Stimulated activated CD4-positive, alpha-beta T cell treated with anti-CD3 and anti-CD28 coated beads, Interleukin-4, amount 100 ng/mL, for 1 hour (primary cell): ENCODE measurements at places on chromosomes 7 and 10.

DNA sequence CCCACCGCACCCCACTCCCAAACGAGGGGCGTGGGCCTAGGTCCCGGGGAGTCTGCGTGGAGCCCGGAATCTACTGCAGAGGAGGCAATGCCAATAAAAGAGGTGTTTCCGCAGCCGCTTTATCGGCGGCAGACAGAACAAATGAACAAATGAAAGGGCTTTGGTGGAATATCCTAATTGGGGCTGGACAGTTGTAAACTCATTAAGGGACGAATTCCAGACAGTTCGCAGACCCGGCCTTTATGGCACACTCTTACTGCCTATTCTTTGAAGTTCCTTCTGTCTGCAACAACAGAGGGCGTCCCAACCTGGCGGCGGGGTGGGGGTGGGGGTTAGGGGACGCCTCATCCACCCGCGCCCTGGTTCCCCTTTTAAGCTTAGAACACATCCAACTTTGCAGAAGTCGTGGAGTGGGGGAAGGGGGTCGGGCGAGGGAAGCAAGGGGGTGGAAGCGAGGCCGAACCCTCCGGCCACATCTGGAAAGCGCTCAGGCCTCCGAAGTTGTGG is 4.1 kb downstream of the HOXA9 start:
- DNase-seq: no peak

- DNase-seq: no peak
Observed at GRCh38 chr7:64515781-64516180, 47.1 kb downstream of the ZNF680 start.

- DNase-seq: no peak
Observed at GRCh38 chr10:120314442-120314841, 142.6 kb upstream of the PLPP4 start.

GRCh38 chr7:69800495-69800894 is 202.2 kb downstream of the AUTS2 start:
- DNase-seq: no peak

- DNase-seq: no peak
Observed at GRCh38 chr10:52252307-52252706, 61.8 kb upstream of the DKK1 start.

DNA sequence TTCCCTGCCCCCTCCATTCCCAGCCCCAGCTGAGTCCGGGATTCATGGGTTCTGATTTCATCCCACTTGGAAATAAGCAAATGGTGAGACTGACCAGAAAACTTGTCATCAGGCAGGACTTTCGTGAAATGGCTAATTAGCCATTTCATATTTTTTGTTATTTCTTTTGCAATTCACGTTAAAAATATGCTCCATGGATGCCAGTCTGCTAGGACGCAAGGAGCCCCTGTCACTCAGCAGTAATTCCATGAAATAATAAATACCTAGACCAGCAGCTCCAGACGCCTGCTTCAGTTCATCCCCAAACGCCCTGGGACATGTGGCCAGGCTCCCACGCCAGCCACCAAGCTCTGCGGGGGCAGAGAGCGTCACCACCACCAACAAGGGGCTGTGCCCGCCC is 111.0 kb downstream of the TRIL start:
- DNase-seq: no peak

- no peak for DNase-seq
Observed at GRCh38 chr10:74335501-74335900, 184.5 kb downstream of the ADK start.

DNA sequence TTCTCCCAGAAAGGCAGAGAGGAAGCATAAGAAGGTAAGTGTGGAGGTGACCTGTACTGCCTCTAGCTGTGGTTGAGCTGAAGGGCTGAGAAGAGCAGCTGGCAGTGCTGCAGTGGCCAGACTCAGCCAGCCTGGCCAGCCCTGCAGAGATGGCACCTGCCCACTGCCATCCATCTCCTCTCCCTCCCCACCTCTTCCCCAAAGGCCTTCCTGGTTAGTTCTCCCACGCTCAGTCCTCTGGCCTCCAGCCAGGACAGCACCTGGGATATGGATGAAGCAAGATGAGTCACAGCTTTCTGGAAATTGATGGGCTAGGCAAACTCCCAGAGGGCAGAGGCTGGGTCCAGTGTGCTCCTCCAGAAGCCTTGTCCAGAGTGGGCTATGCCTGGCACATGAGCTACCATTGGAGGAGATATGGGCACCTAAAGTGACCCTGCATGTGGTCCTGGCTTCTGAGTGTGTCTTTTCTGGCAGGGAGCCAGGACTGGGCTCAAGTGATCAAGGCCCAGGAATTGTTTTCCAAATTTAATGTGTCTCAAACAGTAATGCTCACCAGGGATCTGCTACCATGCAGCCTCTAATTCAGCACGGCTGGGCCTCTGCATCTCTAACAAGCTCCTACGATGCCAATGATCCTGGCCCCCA is 81.0 kb upstream of the CACUL1 start:
- DNase-seq: no peak

- DNase-seq: no peak
Observed at GRCh38 chr10:23171232-23171876, 20.8 kb upstream of the PTF1A start.

DNA sequence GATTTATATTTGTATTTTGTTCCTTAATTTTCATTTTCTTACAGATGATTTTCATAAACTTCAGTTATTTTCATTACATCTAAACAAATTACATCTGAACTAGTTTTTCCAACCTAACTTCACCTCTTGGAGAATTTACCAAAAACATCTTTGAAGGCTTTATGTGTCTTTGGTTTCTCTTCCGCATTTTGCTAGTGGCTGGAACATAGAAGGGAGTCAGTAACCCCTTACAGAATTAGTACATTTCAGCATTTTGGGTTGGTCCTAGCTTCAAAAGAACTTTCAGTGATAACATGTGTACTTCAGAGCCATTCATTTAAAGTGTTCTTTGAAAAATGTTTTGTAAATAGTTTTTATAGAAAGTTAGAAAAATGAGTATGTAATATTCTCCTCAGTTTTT is 169.8 kb upstream of the MTPN start:
- DNase-seq: no peak

- DNase-seq: no peak
Observed at GRCh38 chr7:129493555-129493954, 8.8 kb upstream of the SMKR1 start.

DNA sequence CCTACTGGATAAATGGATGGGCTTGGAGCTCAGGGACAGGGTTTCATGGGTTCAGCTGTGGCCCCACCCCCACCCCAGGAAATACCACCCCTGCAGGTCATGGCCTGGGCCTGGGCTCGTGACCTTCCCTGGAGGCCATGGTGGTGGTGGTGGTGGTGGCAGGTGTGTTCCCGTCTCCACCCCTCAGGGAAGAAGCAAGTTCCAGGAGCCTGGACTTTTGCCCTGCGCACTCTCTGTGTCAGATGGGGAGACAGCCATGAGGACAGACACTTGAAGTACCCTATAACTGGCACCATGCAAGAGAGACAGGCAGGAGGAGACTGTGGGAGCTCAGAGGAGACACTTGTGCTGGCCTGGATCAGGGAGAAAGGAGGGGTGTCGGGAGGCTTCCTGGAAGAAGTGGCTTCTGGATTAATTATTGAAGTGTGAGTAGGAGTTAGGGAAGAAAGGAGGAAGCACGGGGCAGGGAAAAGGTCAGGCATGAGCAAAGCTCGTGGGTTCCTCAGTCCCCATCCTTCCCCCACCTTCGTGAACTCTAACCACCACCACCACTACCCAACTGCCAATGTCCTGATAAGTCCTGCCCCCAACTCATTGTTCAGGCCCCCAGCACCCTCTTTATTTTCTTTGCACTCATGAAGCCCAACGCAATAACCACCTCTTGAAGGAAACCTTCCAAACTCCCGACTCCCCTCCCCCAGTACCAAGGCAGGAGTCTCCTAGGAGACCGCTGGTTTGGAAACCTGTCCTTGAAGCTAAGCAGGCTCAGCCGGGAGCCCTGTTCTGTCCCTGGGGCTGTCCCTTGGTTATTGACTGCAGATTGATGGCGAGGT is 8.9 kb downstream of the SH2B2 start:
- no peak for DNase-seq

DNA sequence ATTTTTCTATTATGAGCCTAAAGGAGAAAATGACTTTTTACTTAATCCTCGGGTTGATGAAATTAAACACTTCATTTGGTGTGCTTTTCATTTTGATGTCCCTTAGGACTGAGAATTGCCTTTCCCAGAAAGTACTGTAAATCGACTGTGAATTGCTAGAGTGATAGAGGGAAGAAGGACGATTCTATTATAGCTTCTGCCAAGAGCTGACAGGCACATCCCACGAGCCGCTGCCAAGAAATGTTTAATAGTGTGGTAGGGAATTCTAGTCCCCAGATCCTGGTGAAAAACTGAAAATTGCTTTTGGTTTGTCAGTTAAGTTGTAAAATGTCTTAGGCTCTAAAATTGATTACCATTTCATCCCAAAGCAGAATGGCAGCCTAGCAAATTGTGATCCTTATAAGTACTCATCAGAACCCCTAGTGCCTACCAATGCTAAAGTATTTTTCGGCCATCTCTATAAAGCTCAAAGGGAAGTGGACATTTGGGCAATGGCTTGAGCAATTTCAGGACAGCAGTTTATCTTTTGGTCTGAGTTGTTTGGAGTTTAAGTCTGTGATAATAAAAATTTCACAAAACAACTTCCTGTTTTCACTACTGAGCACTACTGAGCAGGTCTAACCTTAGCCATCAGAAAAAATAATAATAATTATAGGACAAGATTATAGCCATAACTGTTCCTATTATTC is 44.6 kb upstream of the HYCC1 start:
- no peak for DNase-seq

- no peak for DNase-seq
Observed at GRCh38 chr7:79702116-79702515, 248.6 kb upstream of the MAGI2 start.

DNA sequence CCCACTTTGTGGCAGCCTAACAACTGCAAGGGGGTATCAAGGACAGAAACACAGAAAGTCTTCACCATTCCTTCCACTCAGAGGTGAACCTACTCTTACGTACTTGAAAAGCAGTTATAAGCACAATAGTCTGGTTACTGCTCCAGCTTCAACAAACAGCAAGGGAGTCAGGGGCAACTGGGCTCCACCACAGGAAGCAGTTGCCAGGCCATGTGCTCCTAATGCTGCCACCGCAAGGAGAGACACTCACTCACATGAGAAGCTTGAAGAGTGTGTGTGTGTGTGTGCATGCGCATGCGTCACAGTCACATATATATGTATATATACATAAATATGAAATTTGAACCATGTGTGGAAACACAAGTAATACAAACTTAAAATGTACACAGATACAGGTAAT is 65.5 kb downstream of the GRB10 start:
- DNase-seq: no peak

DNA sequence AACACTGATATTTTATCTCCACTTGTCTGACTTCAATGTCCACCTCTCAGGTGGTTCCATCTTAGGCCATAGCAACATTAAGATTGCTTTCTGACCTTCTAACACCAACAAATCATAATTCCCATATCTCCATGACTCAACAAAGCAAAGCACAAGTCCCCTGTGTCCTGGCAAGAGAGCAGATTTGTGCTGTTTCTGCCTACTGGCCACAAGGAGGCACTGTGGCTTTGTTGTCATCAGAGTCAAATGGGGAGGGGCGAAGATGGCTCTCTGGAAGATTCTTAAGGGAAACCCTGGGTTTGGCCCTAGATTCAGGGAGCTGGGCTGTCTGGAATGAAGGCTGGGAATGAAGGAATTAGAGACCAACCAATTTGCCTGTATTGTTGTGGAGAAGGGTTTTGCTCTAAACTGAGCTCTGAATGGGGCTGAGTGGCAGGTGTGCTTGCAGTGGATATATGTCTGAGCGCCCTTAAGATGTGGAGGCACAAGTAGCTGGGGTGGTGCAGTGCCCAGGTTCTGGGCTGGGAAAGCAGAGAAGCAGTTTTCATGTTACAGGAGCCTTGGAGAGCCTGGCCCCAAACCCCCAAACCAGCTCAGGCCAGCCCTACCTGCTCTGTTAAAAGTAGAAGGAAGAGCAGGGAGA is 154.8 kb upstream of the PRSS58 start:
- DNase-seq: peak; percentile 9

- DNase-seq: no peak
Observed at GRCh38 chr10:100742076-100742771, 3.2 kb upstream of the PAX2 start.

DNA sequence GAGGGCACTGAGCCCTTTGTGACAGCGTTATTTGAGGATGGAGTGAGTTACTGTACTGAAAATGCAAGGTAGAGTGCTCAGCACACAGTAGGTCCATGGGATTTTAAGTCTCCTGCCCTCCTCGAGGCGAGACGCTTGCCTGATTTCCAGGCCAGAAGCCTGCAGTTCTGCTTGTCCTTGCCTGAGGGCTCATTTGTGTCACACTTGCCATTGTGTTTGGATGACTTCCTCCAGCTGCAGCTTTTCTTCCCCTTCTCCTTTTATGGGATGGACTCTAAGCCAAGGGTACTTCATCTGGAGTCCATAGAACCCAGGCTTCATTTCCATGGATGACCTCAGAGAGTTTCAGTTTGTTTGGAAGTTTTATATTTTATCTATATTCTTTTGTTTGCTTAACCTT is 304.2 kb upstream of the BMPER start:
- no peak for DNase-seq

DNA sequence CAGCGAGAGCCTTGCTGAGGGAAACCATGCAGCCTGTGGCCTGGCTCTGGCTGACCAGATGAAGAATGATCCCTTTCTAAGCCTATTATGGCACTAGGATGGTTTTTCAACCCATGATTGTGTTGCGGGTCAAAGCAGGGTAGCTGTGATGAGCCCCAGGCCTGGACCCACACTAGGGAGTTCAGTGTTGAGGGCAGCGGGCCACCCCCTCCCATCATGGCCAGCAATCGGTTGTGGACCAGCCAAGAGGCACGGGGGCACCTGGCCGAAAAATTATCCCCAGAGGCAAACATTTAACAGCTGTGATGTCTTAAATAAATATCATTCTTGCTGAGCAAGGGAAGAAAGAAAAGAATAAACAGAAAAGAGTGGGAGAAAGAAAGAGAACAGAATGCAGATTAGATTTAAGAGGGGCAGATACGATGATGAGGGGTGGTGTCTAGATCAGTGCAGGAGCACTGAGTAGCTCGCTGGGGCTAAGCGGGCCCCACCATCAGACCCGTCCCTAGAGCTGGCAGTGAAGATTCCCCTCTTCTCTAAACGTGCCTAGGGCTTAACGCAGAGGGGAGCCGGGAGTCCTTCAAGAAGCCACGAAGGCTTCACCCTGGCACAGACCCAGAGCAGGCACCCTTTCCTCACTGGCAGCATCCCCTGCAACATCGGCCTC is 82.7 kb downstream of the SLC37A3 start:
- DNase-seq: no peak

GRCh38 chr10:91891125-91892001 is 17.9 kb downstream of the FGFBP3 start:
- no peak for DNase-seq

- DNase-seq: no peak
Observed at GRCh38 chr7:123535517-123535916, 1.1 kb upstream of the IQUB start.

DNA sequence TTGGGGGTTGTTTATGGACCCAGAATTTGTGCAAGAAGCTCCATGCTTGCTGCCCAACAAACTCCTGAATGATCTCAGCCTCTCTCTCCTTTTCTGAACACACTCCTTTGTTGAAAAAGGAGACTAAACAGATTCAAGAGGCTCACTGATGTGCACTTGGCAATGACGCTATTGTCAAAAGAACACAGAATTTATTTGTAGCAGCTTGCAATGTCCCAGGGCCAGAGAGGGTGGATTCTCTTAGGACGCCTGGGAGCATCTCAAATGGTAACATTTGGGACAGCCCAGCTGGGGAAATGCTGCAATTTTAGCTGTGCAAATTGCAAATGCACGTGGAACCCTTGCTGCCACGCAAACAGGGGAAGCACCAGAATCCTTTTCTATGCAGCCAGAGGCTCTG is 79.9 kb downstream of the GPR26 start:
- DNase-seq: no peak

- DNase-seq: no peak
Observed at GRCh38 chr7:39845006-39845405, 105.0 kb upstream of the CDK13 start.

GRCh38 chr7:138091032-138091431 is 14.8 kb downstream of the AKR1D1 start:
- no peak for DNase-seq
